Activated naive CD4-positive, alpha-beta T cell treated with anti-CD3 and anti-CD28 coated beads, Interleukin-2, amount 10 ng/mL, durations not matched to agents 7 days and 5 days (primary cell): ENCODE measurements at places on chromosomes 5 and 9.

DNA sequence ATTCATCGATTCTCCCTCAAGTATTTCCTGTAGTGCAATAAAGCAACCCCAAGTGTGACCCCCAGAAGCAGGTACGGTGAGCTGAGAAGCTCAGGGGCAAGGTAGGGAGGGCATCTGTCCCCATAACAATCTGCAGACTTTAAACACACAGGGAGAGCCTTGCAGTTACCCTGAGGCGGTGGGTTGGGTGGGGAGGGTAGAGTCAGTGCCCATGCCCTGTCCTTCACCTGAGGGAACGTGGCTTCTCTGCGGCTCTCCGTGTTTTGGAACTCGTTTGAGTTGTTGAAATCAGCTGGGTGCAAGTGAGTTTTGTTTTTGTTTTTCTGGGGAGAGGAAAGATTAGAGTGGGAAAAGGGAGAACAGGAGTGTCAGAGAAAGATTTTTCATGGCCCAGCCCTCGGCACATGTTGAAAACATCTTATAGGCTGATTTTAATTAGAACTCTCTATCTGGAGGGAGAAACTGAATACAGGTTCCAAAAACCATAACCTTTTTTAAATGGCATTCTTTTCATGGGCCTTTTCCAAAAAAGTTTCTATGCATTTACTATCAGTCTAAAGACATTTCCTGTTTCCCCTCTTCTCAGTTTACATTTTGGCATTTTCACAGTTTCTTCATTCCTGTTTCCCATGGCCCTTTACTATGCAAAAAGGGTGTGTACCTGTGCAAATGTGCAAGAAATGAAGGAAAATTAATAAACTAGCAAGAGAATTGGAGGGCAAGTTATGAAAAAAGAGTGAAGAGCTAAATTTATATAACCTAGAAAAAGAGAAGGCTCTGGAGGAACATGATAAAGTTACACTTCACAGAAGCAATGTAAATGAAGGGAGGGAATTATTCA lies 266.5 kb upstream of the VLDLR start:
- no peaks in the 10 kb centered on the region for H3K27me3 ChIP-seq
- H3K4me3 ChIP-seq, result no peak overlapping the region
- no peaks in the 10 kb centered on the region for H3K4me1 ChIP-seq
- no peak overlapping the region for H3K27ac ChIP-seq
- no peak for DNase-seq
- no peaks in the 10 kb centered on the region for H3K36me3 ChIP-seq

DNA sequence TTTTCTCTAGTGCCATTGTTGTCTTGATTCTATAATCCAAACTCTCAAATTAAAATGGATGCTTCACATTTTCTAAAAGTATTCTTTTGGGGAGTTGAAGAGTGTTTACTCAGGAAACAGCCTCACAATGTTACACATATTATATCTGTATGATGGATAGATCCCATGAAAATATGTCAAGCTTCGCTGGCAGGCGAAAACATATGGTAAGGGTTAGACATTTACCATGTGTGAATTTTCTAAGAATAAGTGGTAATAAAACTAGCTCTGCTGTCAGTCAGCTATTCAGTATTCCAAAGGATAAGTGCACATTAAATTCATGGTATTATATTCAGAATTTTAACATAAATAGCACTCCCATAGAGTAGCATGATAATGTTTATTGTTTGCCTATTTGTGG lies 13.3 kb upstream of the ADCY2 start:
- DNase-seq, result no peak
- no peaks in the 10 kb centered on the region for H3K36me3 ChIP-seq
- no peaks in the 10 kb centered on the region for H3K27me3 ChIP-seq
- no peaks in the 10 kb centered on the region for H3K4me1 ChIP-seq
- no peak overlapping the region for H3K4me3 ChIP-seq

- peak overlapping the region; percentile 99 for H3K27ac ChIP-seq
- peaks cover 39% of the 10 kb centered on the region for H3K4me1 ChIP-seq
- peak; percentile 32 for DNase-seq
- peaks cover 9% of the 10 kb centered on the region for H3K36me3 ChIP-seq
- H3K4me3 ChIP-seq, result peak overlapping the region; percentile 95
These were observed 603 bp downstream of the PPIP5K2 start for GRCh38 chr5:103120607-103121200.

DNA sequence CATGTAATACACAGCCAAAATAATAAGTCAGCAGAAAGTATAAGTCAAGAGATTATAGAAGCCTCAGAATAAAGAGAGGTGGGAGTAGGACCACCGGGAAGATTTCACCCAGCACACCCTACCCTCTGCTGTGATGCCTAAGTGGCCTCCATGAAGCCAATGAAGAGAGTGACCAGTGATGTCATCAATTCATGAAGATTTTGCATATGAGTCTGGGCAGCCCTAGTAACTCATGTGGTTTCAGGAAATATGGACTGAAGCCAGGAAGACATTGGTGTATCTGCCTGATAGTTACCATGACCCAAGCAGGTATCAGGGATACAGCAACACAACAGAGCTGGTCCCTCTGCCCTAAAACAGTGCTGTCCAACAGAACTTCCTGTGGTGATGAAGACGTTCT lies 135.3 kb downstream of the ADAMTS12 start:
- H3K27me3 ChIP-seq, result no peaks in the 10 kb centered on the region
- no peak overlapping the region for H3K4me3 ChIP-seq
- DNase-seq, result no peak
- no peak overlapping the region for H3K27ac ChIP-seq
- H3K36me3 ChIP-seq, result no peaks in the 10 kb centered on the region

- no peak overlapping the region for H3K4me3 ChIP-seq
- no peaks in the 10 kb centered on the region for H3K4me1 ChIP-seq
These were observed 930.8 kb upstream of the CDH9 start for GRCh38 chr5:27969157-27969556.

DNA sequence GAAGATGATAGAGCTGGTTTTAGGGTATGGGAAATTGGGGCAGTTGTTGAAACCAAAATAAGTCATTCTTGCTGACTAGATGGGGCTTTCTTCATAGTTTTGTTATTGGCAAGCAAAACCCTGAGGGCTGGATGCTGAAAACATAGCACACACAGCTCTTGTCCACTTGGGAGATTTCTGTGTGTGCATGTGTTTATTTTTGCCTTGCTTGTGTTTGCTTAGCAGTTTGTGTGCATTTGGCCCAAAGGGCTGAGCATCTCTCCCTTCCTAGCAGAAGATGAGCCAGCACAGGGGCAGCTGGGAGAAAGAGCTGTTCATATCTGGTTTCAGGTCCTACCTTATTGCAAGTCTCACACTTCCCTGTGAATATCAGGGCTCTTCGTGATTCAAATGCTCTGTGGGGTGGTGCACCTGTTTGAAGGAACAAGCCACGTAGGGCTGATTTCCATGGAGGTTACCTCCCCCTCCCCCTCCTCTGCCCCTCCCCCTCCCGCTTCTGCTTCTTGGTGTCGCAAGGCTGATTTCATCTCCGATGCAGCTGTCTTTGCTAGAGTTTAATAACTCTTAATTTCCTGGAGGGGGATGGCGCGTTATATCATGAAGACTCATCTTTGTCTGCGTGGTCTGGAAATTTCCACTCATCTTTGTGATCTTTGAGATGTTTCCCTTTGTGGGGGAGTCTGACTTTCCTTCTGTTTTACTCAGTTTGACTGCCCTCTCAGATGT lies 296.5 kb downstream of the ARHGAP26 start:
- no peak overlapping the region for H3K4me3 ChIP-seq
- H3K27me3 ChIP-seq, result no peaks in the 10 kb centered on the region
- H3K36me3 ChIP-seq, result peaks cover 40% of the 10 kb centered on the region
- peaks cover 5% of the 10 kb centered on the region for H3K4me1 ChIP-seq
- no peak overlapping the region for H3K27ac ChIP-seq

GRCh38 chr9:123523001-123523400 lies 167.0 kb downstream of the CRB2 start:
- H3K27me3 ChIP-seq, result no peaks in the 10 kb centered on the region
- H3K4me3 ChIP-seq, result no peak overlapping the region
- H3K4me1 ChIP-seq, result no peaks in the 10 kb centered on the region
- no peak for DNase-seq
- no peaks in the 10 kb centered on the region for H3K36me3 ChIP-seq

DNA sequence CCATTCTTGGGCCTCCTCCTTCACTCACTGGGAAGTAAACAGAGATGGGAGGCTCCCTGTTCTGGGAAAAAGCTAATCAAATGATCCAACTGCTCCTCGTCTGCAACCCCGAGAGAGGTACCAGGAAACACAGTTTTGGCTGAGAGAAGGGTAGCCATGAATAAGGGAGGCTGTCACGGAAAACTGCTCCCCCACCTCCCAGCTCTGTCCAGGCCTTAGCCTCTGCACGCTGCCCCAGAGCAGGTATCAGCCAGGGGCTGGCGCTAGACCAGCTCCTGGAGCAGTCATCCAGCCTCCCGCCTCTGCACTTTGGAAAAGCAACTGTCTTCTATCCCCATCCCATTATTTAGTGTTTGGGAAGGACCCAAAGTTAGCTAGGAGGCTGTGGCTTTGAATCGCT lies 266.1 kb downstream of the NDUFS4 start:
- H3K4me1 ChIP-seq, result no peaks in the 10 kb centered on the region
- no peak overlapping the region for H3K27ac ChIP-seq
- no peaks in the 10 kb centered on the region for H3K36me3 ChIP-seq
- H3K4me3 ChIP-seq, result no peak overlapping the region
- H3K27me3 ChIP-seq, result peaks cover 5% of the 10 kb centered on the region
- DNase-seq, result no peak

DNA sequence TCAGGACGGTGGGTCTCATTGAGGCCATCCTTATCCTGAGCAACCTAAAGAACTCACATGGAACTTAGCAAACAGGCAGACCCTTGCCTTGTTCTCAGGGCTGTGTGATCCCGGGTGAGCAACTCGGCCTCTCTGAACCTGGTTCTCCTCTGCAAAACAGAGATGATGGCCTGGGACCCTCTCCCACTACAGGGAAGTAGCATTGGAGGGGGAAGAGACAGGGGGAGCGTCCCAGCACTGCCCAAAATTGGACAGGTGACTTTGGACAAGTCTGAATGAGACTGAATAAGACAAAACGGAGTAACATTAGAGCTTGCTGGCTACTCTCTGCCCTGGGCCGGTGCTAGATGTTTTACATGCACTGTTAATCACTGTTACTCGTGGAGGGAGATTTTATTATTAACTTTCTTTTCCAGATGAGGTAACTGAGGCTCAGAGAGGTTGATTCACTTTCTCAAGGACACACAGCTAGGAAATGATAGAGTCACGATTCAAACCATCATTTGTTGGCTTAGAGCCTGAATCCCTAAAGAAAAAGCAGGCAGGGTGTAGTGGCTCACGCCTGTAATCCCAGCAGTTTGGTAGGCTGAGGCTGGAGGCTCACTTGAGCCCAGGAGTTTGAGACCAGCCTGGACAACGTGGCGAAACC lies 136.4 kb downstream of the C9orf50 start:
- H3K36me3 ChIP-seq, result peaks cover 2% of the 10 kb centered on the region
- H3K27me3 ChIP-seq, result peaks cover 83% of the 10 kb centered on the region
- peaks cover 47% of the 10 kb centered on the region for H3K4me1 ChIP-seq
- H3K27ac ChIP-seq, result no peak overlapping the region
- DNase-seq, result no peak
- H3K4me3 ChIP-seq, result no peak overlapping the region

DNA sequence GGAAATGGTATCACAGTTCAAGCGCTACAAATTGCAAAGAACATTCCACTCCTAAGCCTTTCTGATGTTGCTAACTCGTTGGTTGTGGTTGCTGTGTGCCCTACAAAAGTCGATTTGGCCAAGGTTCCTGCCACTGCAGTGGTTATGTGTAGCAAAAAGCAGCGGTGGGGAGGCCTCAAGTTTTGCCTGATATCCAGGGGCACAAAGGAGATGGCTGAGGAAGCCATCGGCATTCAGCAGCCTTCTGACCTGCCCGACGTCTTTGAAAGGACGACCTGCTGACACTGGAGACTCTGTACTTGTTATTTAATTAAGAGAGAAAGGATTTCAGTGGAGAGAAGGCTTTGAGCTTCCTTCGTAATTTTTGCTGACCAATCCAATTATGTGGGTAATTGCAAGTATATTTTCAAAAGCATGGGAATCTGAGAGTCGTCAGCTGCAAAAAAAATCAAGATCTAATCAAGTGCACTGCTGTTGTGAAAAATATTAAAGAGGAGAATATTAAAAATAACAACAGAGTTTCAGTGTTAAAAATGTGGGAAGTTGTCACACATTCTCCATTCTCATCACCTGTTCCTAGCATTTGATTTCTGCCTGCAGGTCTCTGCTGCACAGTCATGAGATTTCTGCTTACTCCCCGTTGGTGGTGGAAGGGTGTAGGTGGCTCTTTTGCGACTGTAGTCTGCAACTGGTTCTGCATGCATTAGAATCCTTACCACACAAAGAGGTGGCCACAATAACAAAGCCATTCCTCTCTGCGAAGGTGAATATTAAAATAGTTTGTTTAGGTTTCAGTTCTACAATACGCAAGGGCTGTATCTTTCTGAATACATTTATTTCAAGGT lies 319.2 kb downstream of the IRX2 start:
- H3K36me3 ChIP-seq, result no peaks in the 10 kb centered on the region
- no peak for DNase-seq
- H3K27me3 ChIP-seq, result no peaks in the 10 kb centered on the region
- H3K27ac ChIP-seq, result no peak overlapping the region
- H3K4me1 ChIP-seq, result no peaks in the 10 kb centered on the region
- H3K4me3 ChIP-seq, result no peak overlapping the region

DNA sequence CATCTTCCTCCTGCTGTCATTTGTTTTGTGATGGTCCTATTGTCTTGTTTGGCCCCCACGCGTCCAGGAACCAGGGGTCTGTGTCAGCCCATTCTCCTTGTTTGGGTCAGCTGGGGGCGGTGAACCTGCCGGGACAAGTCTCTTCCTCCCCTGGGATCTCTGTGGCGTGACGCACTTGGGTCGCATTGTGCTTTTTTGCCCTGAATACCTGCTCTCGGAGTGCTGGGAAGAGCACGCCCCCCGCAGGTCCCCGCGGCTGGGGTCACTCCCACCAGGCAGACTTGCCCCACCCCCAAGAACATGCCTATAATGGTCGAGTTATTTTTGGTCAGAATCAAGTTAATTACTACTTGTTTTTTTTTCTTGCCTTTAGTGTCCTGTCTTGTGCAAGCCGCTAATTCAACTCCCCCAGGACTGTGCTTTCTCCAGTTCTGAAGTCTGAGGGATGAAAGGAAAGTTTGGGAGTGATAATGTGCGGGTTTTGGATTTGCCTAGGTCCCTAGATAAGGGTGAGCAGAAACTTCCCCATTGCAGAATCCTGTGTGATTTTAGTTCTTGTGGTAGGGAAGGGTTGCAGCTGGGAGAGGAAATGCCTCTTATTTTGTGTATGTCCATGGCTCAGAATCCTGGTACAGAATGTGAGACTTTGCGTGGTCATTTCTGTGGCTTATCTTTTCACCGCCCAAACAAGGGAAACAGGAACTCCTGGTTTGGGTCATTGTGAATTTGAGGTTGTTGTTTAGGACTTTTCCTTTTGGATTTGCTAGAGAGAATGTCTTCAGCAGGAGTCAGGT lies 789 bp downstream of the ACER2 start:
- H3K4me3 ChIP-seq, result peak overlapping the region; percentile 94
- DNase-seq, result no peak
- no peak overlapping the region for H3K27ac ChIP-seq
- H3K4me1 ChIP-seq, result peaks cover 18% of the 10 kb centered on the region

- H3K4me1 ChIP-seq, result peaks cover 98% of the 10 kb centered on the region
- no peak for DNase-seq
- H3K27me3 ChIP-seq, result no peaks in the 10 kb centered on the region
- H3K36me3 ChIP-seq, result peaks cover 79% of the 10 kb centered on the region
- peak overlapping the region; percentile 61 for H3K4me3 ChIP-seq
- H3K27ac ChIP-seq, result peak overlapping the region; percentile 93
These were observed 13.7 kb downstream of the DOCK2 start for GRCh38 chr5:169650701-169651331.
